Activated T-cell treated with anti-CD3 and anti-CD28 coated beads, Interleukin-2, amount 50 U/mL, for 24 hours (primary cell): ENCODE measurements at places on chromosomes 5 and 9.

DNA sequence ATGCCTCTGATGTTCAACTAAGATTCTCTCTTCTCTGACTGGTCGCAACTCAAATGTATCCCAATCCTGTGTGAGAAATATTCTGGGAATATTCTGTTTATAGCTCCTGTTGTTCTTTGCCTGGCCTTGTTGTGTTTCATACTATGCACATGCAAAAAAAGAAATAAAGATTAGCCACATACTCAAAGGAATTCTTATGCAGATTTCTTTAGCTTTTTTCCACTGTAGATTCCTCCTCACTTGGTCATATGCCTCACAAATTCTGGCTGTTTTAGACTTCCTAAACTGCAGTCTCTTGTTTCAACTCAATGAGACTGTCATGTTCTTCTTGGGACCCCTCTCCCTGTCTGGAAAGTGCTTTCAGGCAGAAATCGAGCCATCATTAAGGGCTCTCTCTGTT lies 217.5 kb upstream of the SH3GL2 start:
- no peak for DNase-seq

DNA sequence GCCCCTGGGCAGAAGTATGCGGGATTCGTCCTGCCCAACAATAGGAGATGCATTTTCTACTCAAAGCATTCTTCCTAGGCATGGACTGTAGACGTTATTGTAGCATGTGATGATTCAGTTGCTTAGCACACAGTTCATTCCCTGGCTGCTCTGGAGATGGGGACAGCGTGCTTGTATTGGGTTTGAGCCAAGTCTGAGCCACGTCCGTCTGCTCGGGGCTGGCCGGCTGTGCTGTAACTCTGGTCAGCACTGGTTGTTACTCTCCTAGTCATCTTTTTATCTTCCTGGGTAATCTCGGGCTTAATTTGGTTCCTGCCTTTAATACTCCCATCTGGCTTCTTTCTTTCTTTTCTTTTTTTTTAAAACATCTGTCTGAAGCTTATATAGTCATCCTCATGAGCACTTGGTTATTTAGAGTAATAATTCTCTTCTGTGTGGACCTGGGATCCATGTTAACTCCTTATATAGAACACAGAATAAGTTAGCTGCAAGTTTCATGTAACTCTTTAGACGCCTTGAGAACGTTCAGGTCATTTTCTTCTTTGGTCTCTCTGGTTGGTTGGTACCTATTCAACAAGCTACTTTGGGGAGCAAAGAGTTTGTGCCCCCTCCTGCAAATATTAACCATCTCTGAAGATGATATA lies 118.8 kb upstream of the RPS23 start:
- no peak for DNase-seq

GRCh38 chr5:90201923-90202322 lies 207.6 kb downstream of the CETN3 start:
- no peak for DNase-seq

DNA sequence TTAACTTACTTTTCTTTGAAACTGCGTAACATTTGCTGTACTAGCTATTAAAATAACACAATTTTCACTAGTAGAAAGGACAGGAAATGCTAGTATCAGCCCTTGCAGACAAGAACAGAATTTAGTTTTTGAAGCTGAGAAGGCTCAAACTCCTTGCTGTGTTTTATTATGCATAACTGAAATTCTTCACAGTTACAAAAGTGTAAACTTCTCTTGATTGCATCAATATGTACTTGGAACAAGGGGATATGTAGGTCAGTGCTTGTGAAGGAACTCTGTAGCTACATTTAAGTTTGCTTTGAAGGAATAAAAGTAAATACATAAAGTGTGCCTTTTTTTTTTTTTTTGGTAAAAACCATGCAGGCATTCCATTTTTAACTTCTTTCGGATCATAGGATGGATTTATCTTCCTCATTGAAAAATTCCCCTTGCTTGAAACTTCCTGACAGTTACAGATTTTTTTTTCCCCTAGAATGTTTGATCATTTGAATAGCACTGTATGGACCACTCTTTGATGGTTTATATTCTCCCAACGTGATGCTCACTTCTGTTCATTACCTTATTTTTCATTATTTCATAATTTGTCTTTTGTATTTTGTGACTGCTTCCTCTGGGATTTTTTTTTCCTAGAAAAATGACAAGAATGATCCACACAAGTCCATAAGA lies 94.9 kb upstream of the DAB2 start:
- no peak for DNase-seq

GRCh38 chr5:15757103-15757502 lies 257.1 kb downstream of the FBXL7 start:
- DNase-seq = no peak

GRCh38 chr5:78803941-78804340 lies 155.4 kb upstream of the LHFPL2 start:
- no peak for DNase-seq

DNA sequence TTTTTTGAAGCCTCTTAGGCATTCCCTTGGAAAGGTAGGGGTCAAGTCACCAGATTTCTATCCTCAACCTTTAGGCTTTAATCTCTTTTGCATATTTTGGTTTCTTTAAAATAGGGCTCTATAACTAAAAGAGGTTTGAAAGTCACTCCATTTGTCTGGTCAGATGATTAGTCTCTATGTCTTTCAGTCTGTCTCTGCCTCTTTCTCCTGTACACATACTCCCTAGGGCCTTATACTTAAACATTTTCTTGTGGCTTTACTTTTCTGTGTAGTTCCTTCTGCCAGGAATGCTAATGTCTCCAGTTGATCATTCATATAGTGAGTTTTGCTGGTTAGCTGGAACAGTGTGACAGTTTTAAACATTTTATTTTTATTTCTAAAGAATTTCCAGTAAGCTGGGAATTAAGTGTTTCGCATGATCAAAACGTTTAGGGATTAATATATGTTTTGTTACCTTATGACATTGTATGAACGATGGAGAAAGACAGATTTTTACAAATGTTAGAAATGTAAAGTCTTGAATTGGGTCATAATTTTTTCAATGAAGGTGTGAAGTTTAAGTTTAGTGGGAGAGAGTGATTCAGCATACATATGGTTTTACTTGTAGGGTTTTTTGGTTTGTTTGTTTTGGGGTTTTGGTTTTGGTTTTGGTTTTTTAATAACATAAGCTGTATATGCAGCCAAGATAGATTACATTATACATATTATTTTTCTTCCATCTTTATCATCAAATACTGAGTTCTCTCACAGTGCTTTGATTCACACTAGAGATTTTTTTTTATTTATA lies 90.6 kb downstream of the ZCCHC7 start:
- DNase-seq = no peak

DNA sequence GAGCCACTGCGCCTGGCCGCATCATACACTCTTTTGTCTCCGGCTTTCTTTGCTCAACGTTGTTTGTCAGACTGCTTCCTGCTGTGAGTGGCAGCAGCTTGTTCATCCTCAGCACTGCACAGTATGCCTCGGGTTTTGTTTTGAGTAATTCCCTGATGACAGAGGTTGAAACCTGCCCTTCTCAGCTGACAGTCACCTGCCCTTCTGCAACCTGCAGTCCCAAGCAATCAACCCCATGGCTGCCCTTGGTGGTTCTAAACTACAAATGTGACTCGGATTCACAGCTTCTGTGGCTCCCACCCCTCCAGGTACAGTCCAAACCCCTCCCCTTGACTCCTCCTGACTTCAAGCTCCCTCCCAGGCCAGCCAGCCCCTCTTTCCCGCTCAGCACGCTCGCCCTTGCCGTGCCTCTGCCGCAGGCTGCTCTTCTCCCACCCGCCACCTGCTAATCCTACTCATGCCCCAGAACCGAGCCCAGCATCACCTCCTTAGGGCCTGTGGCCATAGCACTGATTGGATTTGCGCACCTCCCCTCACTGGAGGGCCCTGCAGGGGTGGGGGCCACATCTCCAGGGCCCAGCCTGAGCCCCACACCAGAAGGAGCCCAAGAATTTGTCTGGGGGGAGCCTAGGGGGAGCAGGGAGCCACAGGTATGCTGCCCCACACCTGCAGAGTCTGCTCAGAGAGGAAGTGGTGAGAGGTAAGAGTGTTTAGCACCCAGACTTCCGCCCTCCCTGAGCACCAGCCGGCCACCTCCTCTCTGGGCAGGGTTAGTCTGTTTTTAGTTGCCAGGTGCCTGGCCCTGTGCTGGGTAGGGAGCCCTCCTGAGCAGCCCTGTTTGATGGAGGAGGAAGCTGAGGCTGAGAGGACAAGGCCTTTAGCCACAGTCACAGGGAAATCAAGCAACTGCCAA lies 10.1 kb downstream of the EEIG1 start:
- peak; percentile 78 for DNase-seq
